ENCODE measurements at places on chromosomes 13 and 19. TPM values are rescaled to one million over a fixed set of nuclear protein-coding genes. Genes with fewer than 3 reads are reported as not detected.

PSG2 gene
- not detected for total RNA-seq

ELAVL1 gene
- total RNA-seq: 27.2 TPM

HIF3A gene
- total RNA-seq: 54.9 TPM

CEACAM8 gene
- 7.4 TPM for total RNA-seq

GDF15 gene
- 4.2 TPM for total RNA-seq

C19orf44 gene
- total RNA-seq: 3.7 TPM

DUS3L gene
- total RNA-seq: 9.5 TPM

ZNF132 gene
- 11.8 TPM for total RNA-seq

TIMM13 gene
- total RNA-seq: 20.5 TPM

TEX26 gene
- total RNA-seq: 2.1 TPM

HCN2 gene
- total RNA-seq: 8.6 TPM

SIGLEC8 gene
- 3.6 TPM for total RNA-seq

PRR22 gene
- total RNA-seq: 0.20 TPM

PTH2 gene
- not detected for total RNA-seq

FAM98C gene
- total RNA-seq: 10.5 TPM

LIN7B gene
- total RNA-seq: 23.5 TPM

RGL3 gene
- 1.5 TPM for total RNA-seq

ZNF616 gene
- 16.9 TPM for total RNA-seq

FBXO17 gene
- 7.7 TPM for total RNA-seq

ZNF888 gene
- 5.4 TPM for total RNA-seq

HNRNPM gene
- total RNA-seq: 69.2 TPM

PPP1R15A gene
- total RNA-seq: 42.5 TPM

AMER2 gene
- 81.6 TPM for total RNA-seq

ZNF430 gene
- total RNA-seq: 21.2 TPM

ZNF415 gene
- 27.3 TPM for total RNA-seq

TMEM190 gene
- total RNA-seq: 0.40 TPM

OR7D2 gene
- 0.06 TPM for total RNA-seq

CCDC70 gene
- not detected for total RNA-seq

ZNF587 gene
- total RNA-seq: 32.2 TPM

ERF gene
- total RNA-seq: 25.0 TPM

ZNF555 gene
- 13.4 TPM for total RNA-seq

FUT1 gene
- total RNA-seq: 4.4 TPM

SIGLEC5 gene
- total RNA-seq: 0.44 TPM

XRCC1 gene
- total RNA-seq: 10.4 TPM

ZNF71 gene
- total RNA-seq: 8.9 TPM

DOCK6 gene
- 42.7 TPM for total RNA-seq

SAMD1 gene
- total RNA-seq: 34.9 TPM

IRF3 gene
- 21.8 TPM for total RNA-seq

C1QTNF9 gene
- total RNA-seq: 0.22 TPM
